ENCODE measurements at places on chromosomes 1 and 21.

DNA sequence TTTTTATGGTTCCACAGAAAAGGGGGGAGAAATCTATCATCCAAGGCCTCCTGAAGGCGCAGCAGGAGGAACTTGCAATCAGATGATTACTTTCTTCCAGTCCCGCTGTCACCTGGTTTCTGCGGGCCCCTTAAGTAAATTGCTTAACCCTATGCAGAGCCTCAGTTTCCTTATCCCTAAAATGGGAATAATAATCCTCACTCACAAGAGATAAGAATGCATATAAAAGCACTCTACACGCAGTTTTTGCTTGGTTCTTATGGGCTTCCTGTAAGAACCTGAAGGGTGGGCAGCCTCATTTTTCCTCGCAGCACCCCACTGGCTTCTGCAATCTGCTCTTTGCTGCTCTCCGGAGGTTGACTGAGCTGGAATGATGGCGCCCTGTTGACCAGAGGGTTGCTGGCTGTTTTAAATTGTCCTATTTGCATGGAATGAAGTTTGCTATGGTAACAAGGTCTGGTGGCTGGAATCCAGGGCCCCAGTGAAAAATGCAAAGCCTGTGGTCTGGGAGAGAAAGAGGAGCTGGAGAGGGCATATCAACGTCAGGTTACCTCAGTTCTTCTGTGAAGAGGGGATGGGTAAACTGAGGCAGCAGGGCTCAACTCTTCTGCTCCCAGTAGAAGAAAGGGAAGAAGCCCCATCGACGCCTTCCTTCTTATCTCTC lies 1.0 kb upstream of the KAZN start:
- peak; percentile 17 for DNase-seq

DNA sequence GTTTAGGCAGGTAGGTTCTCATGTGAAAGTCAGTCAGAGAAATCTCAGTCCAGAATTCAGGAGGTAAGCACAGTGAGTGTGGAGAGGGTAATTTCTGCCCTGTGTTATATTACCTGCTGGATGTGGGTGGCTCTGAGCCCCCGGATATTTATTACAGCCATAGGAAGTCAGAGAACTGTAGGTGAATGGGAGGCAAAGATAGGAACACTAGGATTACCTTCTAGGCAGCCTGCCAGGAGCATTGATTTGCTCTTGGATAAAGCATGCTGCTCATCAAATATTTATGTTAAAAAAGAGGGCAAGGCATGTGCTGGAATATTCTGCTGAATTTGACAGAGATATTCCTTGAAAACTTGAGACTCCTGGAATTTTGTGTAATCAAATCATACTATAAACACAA lies 8.5 kb downstream of the GNG12 start:
- no peak for DNase-seq

GRCh38 chr1:204959374-204959773 lies 83.6 kb upstream of the CNTN2 start:
- DNase-seq: no peak

GRCh38 chr1:207397525-207397926 lies 56.6 kb upstream of the CR2 start:
- no peak for DNase-seq

GRCh38 chr1:56466538-56466937 lies 112.8 kb downstream of the PLPP3 start:
- no peak for DNase-seq
